ENCODE measurements at places on chromosomes 12 and 14. TPM values are rescaled to one million over a fixed set of nuclear protein-coding genes. Genes with fewer than 3 reads are reported as not detected.

PTPRR gene
- total RNA-seq: not detected

DNA sequence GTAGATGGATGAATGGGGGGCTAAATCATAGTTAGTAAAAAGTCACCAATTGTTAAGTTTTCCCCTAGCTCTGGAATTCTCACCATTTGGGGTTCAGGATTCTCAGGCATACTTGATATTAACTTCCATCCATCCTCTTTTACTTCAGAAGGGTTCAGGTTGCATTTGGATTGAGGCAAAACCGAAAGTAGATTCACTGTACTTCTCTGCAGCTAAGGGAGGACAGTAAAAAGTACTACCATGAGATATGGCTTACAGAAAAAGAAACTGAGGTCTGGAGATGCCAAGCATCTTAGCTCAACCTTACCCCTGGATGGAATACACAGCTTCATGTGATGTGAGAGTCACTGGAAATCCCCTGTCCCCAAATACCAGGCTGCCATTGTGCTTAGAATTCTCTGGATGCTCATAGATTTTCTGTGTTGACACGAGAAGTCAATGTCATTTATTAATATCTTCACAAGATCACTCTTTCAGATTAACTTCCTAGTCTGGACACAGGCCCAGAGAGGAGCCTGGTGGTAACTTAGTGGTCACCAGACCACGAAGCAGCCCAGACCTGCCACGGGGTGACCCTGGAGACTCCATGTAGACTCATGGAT, 87.1 kb downstream of the SSPN start:
- H3K36me3 ChIP-seq: no peaks in the 10 kb centered on the region
- H3K4me1 ChIP-seq: peaks cover 24% of the 10 kb centered on the region
- DNase-seq: no peak

CCDC177 gene
- total RNA-seq: not detected

- H3K36me3 ChIP-seq: no peaks in the 10 kb centered on the region
- no peak overlapping the region for H3K27ac ChIP-seq
- H3K27me3 ChIP-seq: no peaks in the 10 kb centered on the region
- no peaks in the 10 kb centered on the region for H3K4me1 ChIP-seq
These were observed 65.1 kb downstream of the SLC6A12 start for GRCh38 chr12:148676-149416.

PTPRB gene
- total RNA-seq: 18.5 TPM

CEP83 gene
- 19.5 TPM for total RNA-seq
